ENCODE measurements at places on chromosomes 6 and 20.

DNA sequence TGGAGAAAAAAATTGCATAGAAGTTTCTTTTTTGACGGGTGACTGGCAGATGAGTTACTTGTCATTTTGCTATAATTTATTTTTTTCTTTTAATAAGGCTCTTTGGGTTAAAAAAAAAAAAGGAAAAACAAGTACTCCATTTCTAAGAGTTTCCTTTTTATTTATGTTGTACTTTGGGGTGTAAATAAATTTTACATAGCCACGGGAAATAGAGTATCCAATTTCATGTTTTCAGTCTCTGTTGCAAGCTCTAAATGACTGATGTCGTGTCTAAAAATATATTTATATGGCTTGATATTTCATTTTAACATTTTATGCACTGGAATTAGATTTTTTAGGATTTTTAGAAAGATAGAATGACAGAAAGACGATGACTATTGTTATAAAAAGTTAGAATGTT is 3.4 kb downstream of the EYA4 start:
- no peak for DNase-seq

GRCh38 chr20:42118409-42119125 is 500.4 kb upstream of the CHD6 start:
- no peak for DNase-seq

GRCh38 chr6:129233458-129234134 is 350.7 kb downstream of the LAMA2 start:
- no peak for DNase-seq

DNA sequence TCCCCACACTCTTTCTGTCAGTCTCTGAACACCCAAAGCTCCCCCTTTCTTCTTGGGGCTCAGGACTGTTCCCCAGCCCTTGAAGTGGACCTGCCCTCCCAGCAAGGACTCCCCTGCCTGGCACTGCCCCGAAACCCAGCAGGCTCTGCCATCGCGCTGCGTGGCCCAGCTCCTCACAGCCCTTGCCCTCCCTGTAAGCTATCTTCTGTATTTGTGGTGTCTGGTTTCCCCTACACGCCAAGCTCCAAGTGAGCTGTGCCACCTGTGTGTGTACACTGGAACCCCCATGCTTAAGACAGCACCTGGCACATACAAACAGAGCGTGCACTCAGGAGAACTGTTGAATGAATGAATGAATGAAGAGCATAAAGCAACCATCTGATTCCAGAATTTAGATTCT is 57.7 kb downstream of the TMEM242 start:
- DNase-seq = no peak

GRCh38 chr6:75986935-75987334 is 85.5 kb downstream of the IMPG1 start:
- no peak for DNase-seq

DNA sequence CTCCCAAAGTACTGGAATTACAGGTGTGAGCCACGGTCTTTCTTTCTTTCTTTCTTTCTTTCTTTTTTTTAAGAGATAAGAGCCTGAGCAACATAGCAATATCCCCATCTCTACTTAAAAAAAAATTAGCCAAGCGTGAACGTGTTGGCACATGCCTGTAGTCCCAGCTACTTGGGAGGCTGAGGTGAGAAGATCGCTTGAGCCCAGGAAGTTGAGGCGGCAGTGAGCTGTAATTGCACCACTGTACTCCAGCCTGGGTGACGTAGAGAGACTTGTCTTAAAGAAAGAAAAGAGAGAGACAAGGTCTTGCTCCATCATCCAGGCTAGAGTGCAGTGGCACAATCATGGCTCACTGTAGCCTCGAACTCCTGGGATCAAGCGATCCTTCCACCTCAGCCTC is 162.0 kb upstream of the MLN start:
- no peak for DNase-seq
